ENCODE measurements at places on chromosomes 4 and X.
A peak's percentile ranks its signal among the peaks of the same experiment; 100 is the strongest.

GRCh38 chr4:125489952-125490690, 175.4 kb downstream of the FAT4 start:
- no peak for DNase-seq

DNA sequence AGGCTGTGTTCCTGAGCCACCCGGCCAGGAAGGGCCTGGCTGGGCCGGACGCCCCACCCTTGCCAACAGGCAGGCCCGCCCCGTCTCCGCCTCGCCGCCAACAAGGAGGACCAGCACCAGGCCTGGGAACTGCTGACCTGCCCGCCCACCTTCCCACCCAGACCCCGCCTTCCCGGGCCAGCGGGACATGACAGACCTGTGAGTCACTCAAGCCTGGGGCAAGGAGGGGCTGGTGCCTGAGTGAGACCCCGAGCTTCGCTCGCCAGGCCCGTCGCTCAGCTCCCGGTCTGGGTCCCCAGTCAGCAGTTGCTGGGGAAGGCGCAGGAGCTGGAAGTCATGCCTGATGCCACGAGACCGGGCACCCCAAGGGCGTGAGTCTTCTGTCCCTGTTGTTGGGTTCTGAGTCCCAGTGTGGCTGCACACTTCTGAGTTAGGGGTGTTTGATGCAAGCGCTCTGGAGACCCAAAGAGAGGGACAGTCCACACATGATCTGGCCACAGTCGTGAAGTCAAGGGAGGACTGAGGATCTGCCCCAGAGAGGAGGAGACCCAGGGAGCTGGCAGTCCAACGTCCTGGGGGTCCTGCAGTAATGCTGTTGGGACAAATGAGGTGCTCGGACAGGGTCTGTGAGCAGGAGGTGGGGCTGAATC, at the start of gene DNASE1L1:
DNASE1L1 (minus strand) TSS at position 33 of the 650 bp plus-strand sequence. CDS start 3,686 bp downstream, outside the sequence.
- DNase-seq, result peak; percentile 57

DNA sequence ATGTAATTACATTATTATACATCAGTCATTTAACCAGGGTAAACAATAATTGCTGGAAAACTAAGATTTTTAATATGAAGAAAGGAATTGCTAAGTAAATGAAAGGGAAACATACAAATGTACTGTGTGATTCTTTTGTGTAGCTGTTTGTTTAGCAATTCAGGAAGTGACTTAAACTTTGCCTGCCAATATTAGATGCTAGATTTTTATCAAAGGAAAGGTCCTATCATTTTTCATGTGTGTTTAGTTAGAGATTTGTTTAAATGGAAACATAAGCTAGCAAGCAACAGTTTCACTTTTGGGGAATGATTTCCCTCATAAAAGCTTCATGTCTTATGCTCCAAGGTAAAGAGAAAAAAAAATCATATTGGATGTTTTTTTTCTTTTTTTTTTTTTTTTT, 95.1 kb upstream of the LIMCH1 start:
- no peak for DNase-seq

DNA sequence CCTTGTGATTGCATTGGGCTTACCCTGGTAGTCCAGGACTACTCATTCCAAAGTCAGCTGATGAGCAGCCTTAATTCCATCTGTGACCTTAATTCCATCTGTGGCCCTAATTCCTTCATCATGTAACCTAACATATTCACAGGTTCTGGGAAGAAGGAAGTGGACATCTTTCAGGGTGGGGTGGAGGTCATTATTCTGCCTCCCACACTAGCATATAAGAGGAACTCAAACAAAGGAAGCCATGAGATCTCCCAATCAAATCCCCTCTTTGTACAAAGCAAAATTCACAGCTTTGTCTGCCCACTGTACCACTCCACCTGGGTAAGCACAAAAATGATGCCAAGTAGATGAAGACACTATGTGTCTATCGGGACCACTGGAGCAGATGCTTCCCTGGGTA, 87.3 kb downstream of the SLC2A9 start:
- DNase-seq, result no peak

DNA sequence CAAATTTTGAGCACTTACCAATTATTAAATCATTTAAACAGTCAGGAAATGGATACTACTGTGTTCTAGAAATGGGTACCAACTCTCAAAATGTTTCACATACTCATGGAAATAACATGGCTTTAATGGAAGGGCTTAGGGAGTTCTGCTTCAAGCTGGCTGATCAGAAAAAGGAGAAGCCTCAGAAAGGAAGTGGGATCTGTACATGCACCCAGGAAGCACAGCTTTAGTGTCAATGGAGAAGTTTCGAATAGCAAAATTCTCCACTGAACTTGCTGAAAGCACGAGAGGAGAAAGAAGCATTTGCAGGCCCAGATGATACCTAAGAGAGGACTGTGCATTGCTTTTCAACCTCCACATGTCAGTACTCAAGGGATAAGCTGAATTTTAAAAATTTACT, 11.1 kb upstream of the HS3ST1 start:
- DNase-seq, result no peak

GRCh38 chr4:60020389-60020788, 1179.7 kb upstream of the ADGRL3 start:
- DNase-seq, result no peak

DNA sequence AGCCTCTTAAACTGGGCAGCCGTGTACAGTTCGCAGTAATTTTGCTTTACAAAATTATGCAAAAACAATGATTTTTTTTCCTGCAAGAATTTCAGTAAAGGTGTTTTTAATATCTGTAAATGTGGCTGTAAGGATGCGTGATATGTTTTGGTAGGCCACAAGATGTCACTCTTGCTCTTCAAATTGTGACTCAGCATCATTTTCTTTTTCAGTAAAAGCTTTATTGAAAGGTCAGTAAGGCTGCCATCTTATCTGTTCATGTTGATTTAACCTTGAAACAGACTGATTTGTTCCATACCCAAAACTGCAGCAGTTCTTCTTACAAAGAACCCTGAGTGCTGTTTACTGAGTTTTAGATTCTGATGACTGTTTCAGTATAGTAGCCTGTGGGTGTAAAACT, 39.9 kb downstream of the TXLNG start:
- DNase-seq, result no peak
